ENCODE measurements at places on chromosomes 1 and 21. TPM values are rescaled to one million over a fixed set of nuclear protein-coding genes. Genes with fewer than 3 reads are reported as not detected.

MCOLN2 gene
- polyA plus RNA-seq: not detected

LCA5L gene
- 1.1 TPM for polyA plus RNA-seq

SPRR4 gene
- polyA plus RNA-seq: not detected

OR2L8 gene
- polyA plus RNA-seq: not detected

LRRIQ3 gene
- polyA plus RNA-seq: not detected

PADI2 gene
- polyA plus RNA-seq: 1.6 TPM
